AG04449 (cell line): ENCODE measurements at places on chromosomes 2 and 18.

DNA sequence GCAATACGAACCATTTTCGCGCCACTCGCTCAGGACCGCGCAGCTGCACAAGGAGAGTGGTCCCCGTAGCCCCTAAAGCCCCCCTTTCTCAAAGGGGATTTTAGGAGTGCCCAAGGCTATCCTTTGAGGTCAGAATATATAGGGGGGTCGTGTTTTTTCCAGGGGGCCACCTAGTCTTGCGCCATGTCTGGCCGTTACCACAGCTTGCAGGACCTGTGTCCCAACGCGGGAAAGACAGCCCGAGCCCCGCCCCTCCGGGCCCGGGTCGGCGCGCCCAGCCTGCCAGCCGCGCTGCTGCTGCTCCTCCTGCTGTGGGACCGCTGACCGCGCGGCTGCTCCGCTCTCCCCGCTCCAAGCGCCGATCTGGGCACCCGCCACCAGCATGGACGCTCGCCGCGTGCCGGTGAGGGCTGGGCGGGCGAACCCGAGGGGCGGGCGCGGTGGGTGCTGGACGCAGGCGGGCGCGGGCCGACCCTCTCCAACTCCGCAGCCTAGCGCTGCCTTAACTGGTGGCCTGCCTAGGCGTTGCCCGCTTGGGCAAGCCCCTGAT lies at the start of gene CDCA7:
Gene CDCA7 (plus strand): TSS at position 291 of the 550 bp plus-strand sequence. CDS start 92 bp downstream, at position 383.
- no peak for DNase-seq

DNA sequence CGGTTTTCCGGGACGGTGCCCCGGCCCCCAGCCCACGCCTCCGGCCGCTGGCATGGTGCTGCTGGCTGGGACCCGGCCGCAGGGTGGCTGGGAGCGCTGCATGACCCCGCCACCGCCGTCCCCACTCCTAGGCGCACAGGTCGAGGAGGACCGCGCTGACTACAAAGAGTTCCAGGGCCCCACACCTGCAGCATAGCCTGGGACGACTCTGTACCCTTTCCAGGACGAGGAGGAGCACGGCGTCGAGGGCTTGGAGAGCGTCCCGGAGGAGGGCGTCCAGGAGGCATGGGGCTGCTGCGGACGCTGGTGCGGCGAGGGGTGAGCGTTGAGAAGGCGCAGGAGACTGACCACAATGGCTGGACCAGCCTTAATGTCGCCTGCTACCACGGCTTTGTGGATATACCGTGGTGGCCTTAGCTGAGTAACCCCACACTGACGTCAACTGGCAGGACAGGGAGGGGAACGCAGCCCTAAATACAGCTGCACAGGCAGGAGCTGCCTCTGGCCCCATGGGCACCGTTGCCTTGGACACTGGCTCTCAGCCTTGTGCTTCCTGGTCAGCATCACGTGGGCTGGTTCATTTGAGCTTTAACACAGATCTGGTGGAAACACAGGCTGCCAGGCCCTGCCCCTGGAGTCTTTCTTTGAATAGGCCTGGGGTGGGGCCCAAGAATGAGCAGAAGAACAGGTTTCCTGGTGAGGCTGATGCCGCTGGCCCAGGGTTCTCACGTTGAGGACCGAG lies 40.9 kb upstream of the TRIM43B start:
- no peak for DNase-seq

- no peak for DNase-seq
Measured at GRCh38 chr2:152582081-152582480, 135.2 kb downstream of the PRPF40A start.

DNA sequence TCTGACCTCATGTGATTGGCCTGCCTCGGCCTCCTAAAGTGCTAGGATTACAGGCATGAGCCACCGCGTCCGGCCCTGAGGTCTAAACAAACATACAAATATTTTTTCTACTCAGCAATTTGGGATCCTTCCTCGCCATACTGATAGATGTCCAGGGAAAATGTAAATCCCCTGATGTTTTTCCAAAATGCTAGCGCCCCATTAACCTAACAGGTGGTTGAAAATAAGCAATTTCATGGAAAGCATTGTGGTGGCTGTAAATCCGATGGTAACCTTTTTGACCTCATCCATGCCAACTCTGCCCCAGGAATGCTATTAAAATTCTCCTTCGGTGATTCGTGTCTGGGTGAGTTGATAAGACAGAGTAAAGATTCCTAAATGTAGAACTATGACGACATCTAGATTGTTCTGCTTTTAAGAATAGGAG lies 19.3 kb downstream of the GEMIN6 start:
- DNase-seq: no peak

DNA sequence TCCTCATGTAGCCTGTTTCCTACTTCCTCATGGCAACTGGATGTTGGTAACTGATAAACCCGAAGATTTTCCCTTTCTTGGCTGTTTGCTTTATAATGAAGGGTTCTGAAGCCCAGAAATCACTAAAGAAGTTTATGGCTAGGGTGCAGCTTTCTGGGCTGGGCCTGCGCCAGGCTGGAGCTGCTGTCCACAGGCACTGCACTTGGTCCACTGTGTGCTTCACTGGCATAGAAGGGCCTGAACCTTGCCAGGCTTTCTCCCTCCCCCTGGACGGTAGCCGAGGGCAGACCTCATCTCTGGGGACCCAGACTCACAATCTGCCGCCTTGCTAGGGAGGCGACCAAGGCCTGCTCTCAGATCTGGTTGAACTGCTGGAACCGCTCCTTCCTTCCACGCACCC lies 133.3 kb upstream of the SPRED2 start:
- DNase-seq: no peak

DNA sequence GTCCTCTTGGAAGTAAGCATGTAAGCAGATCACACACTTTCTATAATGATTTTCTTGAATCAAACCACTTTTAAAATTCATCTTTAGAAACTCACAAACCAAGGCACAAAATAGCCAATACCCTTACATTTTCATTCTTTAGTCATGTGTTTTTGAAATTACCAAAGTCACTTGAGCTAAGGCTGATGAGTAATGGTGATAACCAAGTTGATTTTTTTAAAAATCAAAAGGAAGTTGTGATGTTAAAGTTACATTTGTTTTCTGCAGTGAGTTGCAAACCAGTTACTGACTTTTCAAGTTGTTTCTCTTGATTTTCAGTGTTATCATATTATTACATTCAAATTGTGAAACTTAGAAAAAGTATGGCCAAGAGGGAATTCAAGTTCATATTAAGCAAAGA lies 21.5 kb upstream of the IL18RAP start:
- DNase-seq: no peak

DNA sequence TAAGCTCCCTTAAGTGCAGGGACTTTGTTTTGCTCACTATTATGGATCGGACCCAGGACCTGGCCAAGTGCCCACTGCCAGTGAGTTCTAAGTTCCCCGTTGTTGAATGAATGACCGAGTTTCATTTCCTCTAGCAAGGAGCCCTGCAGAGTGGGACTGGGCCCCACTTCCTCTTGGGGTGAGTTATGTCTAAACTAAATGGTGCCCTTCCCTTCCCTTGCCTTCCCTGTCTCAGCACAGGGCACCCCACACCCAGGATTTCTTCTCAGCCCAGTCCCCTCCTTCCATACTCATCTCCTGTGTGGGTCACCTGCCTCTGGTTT lies 195.3 kb upstream of the HS6ST1 start:
- no peak for DNase-seq

DNA sequence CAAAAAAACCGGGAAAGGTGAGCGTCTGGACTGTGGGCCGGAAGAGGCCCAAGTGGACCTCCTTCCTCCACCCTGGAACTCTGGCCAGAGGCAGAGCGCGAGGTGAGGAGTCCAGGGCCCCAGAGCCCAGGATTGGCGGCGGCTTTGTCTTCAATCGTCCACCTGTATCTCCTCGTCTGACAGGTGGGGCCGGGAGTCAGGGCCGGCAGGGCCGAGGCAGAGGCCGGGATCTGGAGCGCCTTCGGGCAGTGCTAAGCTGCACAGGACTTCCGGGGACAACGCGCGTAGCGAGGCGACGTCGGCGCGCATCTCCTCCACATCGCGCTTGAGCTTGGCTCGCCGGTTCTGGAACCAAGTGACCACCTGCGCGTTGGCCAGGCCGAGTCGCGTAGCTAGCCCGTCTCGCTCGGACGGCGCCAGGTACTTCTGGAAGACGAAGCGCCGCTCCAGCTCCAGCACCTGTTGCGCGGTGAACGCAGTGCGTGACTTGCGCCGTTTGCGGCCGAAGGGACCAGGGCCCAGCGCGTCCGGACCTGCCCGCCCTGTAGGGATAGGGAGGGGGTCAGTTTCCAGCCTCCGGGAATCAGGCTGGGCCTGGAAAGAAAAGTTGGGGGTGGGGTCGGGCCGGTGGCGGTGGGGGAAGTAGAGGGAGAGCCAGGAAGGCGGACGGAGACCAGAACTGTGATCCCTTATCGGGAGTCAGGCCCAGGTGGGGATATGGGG lies 1.5 kb downstream of the LBX2 start:
- DNase-seq: no peak

DNA sequence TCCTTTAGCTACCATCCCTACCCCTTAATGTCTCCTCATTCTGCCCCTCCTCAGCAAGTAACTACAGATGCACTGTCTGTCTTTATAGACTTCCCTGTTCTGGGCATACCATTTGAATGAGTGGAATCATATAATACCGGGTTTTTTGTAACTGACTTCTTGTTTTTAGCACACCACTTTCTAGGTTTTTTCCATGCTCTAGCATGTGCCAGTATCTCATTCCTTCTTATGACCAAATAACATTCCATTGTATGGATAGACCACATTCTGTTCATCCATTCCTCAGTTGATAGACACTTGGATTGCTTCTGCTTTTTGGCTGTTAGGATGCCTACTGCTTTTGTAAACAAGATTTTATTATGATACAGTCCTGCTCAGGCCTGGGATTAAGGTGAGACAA lies 154.7 kb downstream of the TSN start:
- DNase-seq: no peak

DNA sequence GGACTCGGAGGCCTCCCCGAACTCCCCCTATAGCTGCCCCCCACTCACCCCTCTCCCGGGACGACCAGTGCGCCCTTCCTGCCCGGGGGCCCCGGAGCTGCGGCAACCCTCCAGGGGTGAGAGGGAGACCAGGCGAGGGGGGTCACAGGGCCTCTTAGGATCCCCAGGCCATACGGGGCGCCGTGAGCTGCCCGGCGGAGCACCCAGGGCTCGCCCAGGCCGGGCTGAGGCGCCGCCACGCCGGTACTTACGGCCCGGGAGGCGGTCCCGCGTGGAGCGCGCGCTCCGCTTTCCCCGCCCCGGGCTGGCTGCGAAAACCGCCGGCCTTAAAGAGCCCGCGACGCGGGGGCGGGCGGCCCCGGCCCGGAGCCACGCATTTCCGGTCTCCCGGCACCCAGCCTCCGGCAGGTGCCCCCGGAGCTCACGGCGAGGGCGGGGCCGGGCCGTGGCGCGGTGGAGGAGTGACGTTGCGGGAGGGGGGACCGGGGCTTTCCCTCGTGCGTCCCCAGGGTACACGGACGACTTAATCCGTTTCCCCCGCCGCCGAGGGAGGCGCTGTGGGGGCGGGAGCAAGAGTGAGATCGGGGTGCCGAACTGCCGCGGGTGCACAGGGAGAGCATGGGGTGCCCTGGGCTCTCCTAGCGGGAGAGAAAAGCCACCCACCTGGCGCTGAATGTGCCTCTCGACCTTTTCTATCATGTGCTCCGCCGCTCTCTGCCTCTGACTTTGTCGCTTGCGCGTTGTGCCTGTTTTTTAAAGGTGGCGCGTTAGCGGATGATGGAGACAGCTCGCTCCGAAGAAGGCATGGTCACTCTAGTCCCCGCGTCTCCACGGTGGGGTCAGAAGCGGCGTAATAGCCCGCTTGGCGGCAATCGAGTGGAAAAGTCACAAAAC lies at the start of gene METTL21A:
Gene METTL21A (minus strand): TSS at position 381 of the 894 bp plus-strand sequence. CDS start 1,019 bp downstream, outside the sequence.
- no peak for DNase-seq

DNA sequence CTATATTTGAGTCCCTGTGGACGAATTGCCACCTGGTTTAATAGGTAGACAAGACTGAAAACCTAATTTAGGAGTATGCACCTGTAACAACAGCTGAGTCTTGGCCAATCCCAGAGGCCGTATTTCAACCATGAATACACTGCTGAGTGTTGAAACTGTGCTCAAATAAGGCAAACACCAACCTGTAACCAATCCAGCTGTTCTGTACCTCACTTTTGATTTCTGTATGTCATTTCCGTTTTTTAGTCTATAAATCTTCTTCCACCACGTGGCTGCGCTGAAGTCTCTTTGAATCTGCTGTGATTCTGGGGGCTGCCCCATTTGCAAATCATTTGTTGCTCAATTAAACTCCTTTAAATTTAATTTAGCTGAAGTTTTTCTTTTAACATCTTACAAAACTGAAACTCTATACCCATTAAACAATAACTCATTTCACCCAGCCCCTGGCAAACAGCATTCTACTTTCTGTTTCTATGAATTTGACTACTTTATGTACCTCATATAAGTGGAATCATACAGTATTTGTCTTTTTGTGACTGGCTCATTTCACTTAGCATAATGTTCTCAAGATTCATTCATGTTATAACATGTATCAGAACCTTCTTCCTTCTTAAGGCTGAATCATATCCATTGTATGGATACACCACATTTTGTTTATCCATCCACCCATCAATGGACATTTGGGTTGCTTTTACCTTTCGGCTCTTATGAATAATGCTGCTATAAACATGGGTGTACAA lies 7.5 kb upstream of the YPEL5 start:
- no peak for DNase-seq

GRCh38 chr18:55534547-55534946 lies 53.4 kb downstream of the TCF4 start:
- no peak for DNase-seq
